ENCODE measurements at places on chromosomes 16 and 17.
A peak's percentile ranks its signal among the peaks of the same experiment; 100 is the strongest.

DNA sequence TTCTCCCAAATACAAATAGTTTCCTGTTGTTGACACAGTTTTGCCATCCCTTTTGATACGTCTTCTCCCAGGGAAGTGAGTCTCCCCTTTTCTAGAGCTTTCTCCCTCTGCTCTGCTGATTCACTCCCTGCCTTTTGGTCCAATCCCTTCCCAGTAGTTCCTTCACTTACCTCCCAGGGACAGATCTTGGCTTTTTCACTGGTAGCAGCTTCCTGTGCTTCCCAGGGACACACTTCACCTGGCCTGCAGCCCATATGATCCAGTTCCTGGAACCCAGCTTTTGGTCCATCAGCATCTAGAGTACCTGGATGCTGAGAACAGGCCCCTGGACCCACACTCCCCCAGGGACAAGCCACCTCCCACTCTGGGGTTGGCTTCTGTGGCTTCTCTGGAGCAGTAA lies 15.8 kb downstream of the GPR179 start:
- DNase-seq = no peak

DNA sequence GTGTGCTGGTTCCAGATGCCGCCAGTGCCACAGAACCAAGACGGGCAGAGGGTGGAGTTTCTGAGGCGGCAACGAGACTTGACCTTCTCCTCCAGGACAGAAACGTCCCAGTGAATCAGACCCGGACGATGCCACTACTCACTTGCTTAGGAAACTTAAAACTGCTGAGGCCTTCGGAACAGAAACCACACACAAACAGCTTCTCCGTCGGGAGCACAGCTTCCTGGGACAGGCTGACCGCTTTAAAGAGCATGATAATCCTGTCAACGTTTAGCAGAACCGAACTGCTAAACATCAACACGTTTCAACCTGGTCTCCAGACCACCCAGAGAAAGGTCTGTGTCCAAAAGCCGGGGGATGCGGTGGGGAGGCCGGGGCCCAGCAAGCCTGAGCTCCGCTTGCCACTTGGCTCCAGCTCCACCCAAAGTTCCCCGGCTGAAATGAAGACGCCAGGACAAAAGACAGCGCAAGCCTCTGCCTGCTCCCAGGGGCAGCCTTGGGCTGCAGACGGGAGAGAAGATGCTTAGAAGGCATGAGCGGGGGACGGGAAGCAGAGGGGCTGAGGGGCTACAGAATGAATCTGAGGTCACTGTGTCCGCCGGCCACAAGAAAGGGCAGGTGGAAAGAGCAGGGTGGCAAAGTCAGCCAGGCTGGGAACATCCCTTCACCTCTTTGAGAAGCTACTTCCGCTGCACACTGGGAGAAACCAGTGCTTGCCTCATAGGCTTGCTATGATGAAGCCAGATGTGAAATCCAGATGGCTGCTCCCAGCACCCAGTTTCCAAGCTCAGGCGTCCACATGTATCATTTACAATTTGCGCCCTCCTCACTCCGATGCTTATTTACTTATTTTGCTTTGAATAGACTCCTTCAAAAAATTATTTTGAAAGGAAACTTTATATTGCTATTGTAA lies 69.0 kb downstream of the MRM3 start:
- DNase-seq = no peak

- no peak for DNase-seq
These were observed 9.6 kb downstream of the FTO start for GRCh38 chr16:53713403-53714204.

DNA sequence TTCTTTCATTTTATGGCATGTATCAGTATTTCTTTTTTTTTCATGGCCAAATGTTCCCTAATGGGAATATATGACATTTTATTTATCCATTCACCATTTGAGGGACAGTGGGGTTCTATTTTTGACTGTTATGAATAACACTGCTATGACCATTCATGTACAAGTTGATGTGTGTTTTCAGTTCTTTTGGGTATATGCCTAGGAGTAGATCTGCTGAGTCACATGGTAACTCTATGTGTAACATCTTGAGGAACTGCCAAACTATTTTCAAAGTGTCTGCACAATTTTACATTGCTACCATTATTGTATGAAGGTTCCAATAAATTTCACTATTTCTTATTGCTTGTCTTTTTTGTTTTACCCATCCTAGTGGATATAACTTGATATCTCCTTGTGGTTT lies 223.0 kb downstream of the TANC2 start:
- DNase-seq = no peak

GRCh38 chr16:74524117-74524516 lies 82.8 kb downstream of the GLG1 start:
- no peak for DNase-seq

GRCh38 chr17:78572239-78573205 lies 4.7 kb downstream of the DNAH17 start:
- DNase-seq = no peak

- no peak for DNase-seq
These were observed 700 bp downstream of the CCDC43 start for GRCh38 chr17:44688675-44689476.

- no peak for DNase-seq
These were observed 2.2 kb upstream of the UQCRC2 start for GRCh38 chr16:21950782-21951521.

DNA sequence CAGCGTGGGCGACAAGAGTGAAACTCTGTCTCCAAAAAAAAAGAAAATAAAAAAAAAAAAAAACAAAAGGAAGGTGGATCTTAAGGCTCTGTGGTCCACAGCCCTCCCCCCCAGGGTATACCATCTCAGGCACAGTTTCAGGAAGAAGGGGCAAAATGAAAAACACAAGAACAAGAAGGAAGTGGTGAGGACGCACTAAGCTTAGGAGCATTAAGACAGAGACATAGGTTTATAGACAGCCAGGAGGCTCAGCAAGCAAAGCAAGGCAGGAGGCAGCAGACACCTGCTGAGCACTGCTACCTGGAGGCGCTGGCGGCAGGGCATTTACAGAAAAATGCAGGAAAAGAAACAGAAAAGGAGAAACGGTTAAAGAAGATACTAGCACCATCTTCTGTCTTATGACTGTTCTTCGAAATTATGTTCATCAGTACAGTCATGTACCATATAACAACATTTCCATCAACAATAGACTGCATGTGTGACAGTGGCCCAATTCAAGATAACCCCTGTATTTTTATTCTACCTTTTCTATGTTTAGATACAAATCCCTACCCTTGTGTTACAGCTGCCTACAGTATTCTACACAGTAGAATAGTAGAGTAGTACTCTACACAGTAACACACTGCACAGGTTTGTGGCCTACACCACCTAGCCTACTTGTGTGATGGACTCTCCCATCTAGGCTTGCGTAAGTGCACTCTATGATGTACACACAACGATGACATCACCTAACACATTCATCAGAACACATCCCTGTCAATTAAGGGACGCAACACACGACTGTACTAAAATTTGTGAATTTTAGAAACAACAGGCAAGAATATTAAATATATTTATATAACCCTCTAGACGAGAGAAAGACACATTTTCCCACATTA lies 62.5 kb downstream of the XPO6 start:
- DNase-seq = no peak

GRCh38 chr17:79049821-79050220 lies 24.8 kb upstream of the ENGASE start:
- no peak for DNase-seq

GRCh38 chr16:11685844-11686618 lies 17.8 kb downstream of the SNN start:
- DNase-seq = no peak

GRCh38 chr17:82080789-82081464 lies 15.3 kb upstream of the DUS1L start:
- no peak for DNase-seq

DNA sequence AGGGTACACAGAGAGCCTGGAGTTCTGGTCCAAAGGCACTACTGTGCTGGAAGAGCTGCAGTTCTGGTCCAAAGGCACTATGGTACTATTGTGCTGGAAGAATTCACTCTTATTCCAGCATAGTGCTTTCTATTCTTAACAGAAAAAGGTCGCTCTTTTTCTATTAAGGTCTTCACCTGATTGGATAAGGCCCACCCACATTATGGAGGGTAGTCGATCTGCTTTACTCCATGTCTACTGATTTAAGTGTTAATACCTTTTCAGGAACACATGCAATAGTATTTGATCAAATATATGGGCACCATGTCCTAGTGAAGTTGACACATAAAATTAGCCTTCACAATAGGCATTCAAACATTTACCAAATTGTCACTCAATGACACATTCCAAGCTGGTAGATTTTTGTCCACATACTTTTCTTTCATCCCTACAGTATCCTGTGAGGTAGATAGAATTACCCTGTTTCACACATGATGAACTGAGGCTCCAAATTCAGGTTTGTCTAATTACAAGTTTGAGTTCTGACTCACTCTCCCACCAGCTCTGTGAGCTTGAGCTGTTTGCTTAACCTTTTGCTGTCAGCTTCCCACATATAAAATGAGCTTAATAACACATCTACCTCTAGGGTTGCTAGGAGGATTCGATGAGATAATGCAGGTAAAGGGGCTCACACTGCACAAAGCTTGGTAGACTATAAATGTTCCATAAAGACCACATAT lies 129.9 kb downstream of the AIPL1 start:
- DNase-seq = no peak

GRCh38 chr17:43146649-43147048 lies 21.5 kb upstream of the BRCA1 start:
- DNase-seq = no peak

GRCh38 chr17:3754458-3755334 lies 31.0 kb downstream of the HASPIN start:
- peak; percentile 49 for DNase-seq

- no peak for DNase-seq
These were observed 6.8 kb downstream of the CBX4 start for GRCh38 chr17:79832218-79833109.

DNA sequence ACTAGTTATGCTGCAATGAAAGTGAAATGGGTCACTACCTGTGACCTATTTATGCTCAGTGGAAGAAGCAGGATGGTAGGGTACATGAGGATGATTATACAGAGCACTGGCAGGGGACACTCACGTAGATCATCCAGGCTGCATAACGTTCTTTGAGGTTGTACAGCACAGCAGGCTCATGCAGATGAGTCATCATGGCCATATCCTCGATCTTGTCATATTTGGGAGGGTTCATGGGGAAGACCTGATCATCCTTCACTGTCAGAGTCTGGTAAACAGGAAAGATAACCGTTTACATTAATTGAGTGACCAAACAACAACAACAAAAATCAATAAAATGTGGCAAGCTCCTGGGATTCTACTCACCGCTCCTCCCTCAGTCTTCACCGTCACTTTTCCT lies 2.1 kb downstream of the MYH2 start:
- DNase-seq = no peak

- peak; percentile 31 for DNase-seq
These were observed 207.0 kb downstream of the FTO start for GRCh38 chr16:53910990-53911389.

DNA sequence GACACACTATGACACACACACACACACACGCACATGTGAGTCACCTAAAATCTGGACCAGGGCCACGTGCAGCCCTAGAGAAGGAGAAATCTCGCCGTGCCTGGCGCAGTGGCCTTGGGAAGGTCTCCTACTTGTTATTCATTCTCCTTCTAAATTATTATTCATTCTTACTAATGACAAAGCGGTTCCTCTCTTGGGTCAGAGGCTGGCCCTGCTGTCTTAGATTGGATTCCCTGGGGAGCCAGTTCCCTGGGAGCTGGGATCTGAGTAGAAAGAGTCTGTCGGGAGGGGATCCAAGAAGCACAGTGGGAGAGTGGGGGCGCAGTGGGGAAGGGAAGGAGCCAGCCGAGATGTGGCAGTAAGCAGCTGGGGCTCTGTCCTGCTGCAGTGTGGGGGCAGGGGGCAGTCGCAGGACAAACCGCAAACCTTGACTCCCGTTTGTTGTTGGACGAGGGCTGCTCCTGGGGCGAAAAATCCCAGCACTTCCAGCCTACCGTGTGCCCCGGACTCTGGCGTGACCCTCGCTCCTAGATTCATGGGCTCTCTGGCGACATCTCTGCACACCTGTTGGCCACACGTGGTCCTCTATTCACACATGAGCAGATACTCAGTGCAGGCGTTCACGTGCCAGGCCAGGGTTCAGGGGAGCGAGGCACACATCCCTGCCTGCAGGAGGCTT lies 18.7 kb upstream of the JPH3 start:
- no peak for DNase-seq

DNA sequence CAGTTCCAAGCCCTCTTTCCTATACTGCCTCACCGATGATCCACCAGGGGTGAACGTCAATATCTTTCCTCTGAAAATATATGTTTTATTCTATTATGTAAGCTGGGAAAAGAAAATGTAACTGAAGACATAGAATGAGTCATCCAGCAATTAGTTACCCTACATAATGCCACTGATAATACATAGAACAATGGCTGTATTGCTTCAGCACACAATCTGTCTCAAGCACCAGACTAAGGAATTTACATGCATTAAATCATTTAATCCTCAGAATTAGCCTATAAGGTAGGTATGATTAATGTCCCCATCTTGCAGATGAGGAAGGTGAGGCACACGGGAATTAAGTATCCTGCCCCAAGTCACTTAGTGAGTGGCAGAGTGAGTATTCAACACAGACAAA lies 472.8 kb downstream of the TOX3 start:
- no peak for DNase-seq

- DNase-seq = no peak
These were observed 55.7 kb downstream of the SCNN1B start for GRCh38 chr16:23357761-23358290.

DNA sequence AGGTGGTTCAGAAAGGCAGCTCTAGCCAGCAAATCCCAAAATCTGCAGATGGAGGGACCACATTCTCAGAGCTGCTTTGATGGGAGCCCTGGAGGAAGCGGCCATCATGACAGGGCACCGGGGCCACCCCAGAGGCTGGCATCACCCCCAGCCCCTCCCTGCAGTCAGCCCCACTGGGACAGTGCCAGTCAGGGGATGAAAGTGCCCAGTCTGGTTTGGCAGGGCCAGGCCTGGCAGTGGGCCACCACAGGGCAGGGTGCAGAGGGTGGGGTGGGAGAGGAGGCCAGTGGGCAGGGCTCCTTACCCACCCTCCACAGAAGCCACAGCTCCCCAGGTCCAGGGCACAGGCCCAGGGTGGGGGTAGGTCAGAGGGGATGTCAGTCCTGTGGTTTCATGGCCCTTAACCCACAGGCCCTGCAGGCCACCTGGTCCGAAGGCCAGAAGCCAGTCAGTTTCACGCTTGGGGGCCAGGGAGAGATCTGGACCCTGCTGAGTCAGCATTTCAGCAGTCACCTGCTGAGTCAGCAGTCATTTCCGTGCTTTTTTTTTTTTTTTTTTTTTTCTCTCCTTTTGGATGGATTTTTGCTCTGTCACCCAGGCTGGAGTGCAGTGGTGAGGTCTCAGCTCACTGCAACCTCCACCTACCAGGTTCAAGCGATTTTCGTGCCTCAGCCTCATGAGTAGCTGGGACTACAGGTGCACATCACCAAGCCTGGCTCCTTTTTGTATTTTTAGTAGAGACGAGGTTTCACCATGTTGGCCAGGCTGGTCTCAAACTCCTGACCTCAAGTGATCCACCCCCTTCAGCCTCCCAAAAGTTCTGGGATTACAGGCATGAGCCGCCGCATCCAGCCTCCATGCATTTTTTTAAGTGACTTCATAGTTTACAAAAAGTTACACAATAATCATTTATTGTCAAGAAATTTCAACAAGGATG lies 10.4 kb downstream of the SLC25A10 start:
- DNase-seq = no peak

All from T-helper 2 cell (primary cell).